Fibroblast of the aortic adventitia (primary cell): ENCODE measurements at places on chromosomes 7 and 10.

GRCh38 chr10:129771024-129771423, 193.1 kb downstream of the EBF3 start:
- DNase-seq, result no peak

DNA sequence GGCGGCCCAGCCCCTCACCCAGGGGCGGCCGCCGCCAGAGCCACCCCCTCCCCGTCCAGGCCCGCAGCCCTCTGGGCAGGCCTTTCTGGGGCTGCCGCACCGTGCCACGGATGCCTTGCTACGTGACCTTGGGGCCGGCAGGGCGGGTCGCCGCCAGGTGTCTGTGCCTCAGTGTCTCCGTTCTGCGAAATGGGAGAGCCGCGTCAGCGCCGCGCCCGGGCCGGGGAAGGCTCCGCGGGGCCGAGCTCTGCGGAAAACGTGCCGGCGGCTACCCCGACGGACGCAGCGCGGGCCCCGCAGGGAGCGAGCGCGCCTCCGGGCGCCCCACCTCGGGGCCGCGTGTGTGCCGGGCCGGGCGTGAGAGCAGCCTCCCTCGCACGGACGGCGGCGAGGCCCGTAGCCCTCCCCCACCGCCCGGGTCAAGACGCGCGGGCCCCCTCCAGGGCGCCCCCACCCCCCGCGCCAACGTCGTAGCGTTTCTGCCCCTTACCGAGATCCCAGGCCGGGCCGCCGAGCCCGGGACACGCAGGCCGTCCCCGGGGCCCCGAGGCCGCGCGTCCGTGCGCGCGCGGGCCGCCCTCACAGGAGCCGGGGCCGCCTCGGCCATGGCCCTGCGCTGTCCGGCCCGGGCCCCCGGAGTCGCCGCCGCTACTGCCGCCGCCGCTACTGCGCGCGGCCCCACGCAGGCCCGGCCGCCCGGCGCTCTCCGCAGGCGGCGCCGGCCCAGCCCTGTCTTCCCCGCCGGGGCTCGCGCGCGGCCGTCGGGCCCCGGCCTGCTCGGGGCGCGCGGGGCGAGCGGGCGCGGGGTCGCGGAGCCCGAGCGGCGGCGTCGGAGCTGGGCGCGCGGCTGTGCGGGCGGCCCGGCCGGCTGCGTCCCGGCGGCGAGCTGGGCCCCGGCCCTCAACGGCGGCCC, 1.1 kb downstream of the ZNF777 start:
- no peak for DNase-seq

DNA sequence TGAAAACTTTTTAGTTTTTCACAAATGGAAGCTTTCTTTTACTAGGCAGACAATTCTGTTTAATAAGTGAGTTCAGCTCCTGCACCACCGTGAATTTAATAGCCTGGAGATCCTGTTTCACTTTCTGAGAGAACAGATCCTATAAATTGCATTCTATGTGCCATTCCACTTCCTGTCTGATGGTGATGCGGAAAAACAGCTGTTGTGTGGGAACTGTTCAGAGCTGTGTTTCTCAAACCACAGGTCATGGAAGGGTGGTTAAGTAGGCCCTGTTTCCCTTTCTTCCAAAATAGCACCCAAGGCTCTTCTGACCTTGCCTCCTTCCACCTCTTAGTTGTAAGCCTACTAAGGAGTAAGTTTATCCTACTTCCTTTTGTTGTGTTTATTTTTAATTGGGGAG, 97.2 kb upstream of the DKK1 start:
- DNase-seq, result peak; percentile 43

- no peak for DNase-seq
Observed at GRCh38 chr7:90842430-90842788, 246.3 kb downstream of the CDK14 start.

DNA sequence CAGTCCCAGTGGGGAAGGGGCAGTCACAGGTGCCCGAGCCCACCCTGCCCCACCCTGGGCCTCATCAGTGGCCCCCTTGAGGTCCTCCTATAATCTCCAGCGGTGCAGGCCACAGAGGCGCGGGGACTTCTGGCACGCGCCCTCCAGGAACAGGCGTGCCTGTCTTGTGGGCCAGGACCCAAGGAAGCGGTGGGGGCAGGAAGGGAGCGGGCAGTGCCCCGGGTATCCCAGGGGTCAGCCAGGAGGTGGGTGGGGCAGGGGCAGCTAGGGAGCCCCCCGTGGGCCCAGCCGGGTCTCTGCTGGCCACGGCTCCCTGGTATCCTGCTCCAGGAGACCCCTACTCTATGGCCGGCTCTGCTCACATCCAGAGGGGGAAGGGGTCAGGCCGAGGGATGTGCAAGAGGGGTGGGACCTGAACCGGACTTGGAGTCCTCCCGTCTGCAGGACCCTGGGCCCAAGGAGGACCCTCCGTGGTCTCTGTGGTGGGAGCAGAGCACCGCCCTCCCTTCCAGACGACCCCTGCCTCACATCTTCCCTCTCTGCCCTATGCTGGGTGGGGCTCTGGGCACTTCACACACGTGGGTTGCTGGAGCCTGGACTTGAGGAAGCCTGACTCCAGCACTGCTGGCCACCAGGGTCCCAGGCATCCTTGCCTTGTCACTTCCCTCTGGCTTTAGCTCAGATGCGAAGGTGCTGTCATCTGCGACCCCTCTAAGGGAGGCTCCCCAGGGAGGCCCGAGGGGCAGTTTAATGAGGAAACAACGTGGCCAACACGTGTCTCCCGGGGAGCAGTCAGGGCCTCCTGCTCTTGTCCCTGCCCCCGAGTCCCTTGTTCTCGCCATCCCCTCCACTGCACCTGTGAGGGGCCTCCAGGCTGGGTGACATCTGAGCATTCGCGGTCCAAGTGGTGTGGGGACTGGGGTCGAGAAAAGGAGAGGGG, 18.3 kb upstream of the GRIFIN start:
- DNase-seq, result no peak

DNA sequence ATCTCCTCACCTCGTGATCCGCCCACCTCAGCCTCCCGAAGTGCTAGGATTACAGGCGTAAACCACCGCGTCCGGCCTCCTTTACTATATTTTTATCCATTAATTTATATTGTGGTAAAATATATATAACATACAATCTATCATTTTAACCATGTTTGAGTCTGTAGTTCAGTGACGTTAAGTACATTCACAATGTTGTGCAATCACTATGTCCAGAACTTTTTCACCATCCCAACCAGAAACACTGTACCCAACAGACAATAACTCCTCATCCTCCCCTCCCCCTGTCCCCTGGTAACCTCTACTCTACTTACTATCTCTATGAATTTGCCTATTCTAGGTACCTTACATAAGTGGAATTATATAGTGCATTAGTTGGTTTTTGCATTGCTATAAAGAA, 297.5 kb upstream of the GALNT17 start:
- DNase-seq, result no peak

DNA sequence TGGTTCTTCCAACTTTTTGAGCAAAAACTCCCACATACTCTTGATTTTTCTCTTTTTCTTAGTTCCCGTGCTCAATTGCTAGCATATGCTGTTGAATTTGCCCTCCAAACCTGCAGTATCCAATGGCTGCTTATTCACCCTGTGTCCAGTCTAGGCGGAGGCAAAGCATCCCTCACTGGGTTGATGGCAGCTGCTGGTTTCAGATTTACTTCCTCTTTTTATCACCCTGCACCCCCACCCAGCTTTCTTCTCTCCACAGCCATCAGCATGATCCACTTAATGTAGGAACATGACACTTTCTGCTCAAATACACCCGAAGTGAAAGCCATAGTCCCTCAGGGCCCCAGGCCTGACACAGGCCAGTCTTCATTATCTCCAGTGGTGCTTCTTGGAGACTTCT, 87.6 kb upstream of the ADARB2 start:
- no peak for DNase-seq

DNA sequence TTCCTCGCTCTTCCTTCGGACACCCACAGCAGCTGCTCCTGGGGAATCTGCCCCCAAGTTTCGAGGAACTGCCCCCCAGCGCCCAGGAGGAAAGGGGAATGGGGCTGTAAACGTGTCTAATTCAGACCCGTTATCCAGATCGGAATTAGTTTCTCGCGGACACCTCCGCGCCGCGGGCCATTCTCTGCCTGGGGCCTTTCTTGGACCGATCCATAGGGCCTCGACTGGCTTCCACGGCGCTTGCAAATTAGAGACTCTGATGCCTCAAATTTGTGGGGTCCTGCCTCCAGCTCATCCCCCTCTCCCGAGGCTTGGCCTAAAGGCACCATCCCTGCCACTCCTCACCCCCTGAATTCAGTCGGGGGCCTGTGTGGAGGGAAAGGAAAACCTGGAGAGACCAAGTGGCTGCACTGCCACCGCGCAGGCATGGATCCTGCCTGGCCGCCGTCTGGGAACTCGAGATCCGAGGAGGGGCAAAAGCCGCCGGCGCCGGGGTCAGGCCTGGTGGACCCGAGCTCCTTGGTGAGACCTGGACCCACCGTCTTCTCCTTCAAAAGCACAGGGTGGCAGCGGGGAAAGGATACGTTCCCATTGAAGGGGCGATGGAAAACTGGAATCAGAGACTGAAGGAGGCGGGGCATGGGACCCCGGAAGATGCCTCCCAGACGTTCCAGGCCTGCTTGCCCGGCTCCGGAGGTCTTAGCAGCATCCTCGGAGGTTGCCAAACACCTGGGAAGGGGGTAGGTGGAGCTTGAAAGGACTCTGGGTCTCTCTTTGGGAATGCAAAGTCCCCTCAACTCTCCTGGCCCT, 13.7 kb downstream of the LBX1 start:
- no peak for DNase-seq
